ENCODE measurements at places on chromosomes 1 and 21. TPM values are rescaled to one million over a fixed set of nuclear protein-coding genes. Genes with fewer than 3 reads are reported as not detected.

DNA sequence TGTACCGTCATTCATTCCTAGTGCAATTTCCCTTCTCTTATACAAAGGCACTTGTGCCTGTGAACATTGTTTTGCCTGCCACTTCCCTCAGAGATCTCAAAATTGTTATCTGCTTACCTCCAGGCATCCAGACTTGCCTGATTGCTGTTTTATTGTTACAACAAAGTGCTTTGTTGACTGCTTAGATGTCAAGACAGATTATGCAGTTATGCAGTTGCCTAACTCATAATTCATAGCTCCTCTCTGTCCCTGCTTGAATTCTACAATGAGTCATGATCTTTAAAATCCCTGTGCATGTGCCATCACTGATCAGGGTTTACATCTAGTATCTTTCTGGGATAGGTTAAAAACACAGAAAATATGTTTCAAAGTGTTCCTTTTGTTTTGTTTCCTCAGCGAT is 24.5 kb downstream of the CXADR start:
- no peak for DNase-seq

GRCh38 chr21:34649400-34649799 is 19.4 kb upstream of the CLIC6 start:
- no peak for DNase-seq

- DNase-seq, result no peak
These were observed 44.4 kb downstream of the HSF2BP start for GRCh38 chr21:43614839-43615238.

DNA sequence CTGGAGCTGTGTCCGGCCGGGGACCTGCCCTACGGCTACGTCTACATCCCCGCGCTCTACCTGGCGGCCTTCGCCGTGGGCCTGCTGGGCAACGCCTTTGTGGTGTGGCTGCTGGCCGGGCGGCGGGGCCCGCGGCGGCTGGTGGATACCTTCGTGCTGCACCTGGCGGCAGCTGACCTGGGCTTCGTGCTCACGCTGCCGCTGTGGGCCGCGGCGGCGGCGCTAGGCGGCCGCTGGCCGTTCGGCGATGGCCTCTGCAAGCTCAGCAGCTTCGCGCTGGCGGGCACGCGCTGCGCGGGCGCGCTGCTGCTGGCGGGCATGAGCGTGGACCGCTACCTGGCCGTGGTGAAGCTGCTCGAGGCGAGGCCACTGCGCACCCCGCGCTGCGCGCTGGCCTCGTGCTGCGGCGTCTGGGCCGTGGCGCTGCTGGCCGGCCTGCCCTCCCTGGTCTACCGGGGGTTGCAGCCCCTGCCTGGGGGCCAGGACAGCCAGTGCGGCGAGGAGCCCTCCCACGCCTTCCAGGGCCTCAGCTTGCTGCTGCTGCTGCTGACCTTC is 412 bp downstream of the GPR25 start:
- no peak for DNase-seq

DNA sequence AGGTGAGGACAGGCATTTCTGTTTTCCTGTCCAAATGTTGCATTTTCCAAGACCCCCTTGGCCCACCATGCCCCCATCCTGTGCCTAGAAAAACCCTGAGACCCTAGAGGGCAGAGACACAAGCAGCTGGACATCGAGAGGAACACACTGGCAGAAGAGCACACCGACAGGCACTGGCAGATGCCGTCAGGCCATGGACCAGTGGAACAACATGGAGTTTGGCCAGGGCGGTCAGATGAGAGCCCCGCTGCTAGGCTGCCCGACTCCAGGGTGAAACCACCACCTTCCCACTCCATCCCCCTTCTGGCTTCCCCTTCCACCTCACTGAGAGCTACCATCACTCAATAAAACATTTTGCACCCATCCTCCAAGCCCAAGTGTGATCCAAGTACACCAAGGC is 438.4 kb downstream of the SIPA1L2 start:
- DNase-seq, result no peak

The LCK gene
- 4.2 TPM for polyA plus RNA-seq

The AQP10 gene
- polyA plus RNA-seq, result 0.21 TPM
